PC-3 (cell line): ENCODE measurements at places on chromosomes 2 and 18. TPM values are rescaled to one million over a fixed set of nuclear protein-coding genes. Genes with fewer than 3 reads are reported as not detected.
A peak's percentile ranks its signal among the peaks of the same experiment; 100 is the strongest.

GRCh38 chr2:158546412-158547144 is 89.8 kb downstream of the PKP4 start:
- H3K36me3 ChIP-seq, result 0 out of 2 replicates have a peak, but pooled peaks cover 5% of the 10 kb centered on the region
- H3K27me3 ChIP-seq, result no peaks in the 10 kb centered on the region
- no peaks in the 10 kb centered on the region for H3K4me1 ChIP-seq
- no peak for DNase-seq

- no peak overlapping the region for H3K27ac ChIP-seq
- H3K36me3 ChIP-seq, result no peaks in the 10 kb centered on the region
- H3K4me1 ChIP-seq, result no peaks in the 10 kb centered on the region
- no peaks in the 10 kb centered on the region for H3K27me3 ChIP-seq
Observed at GRCh38 chr18:2337552-2338141, 233.7 kb downstream of the METTL4 start.

GRCh38 chr2:26846334-26847306 is 1.3 kb upstream of the DPYSL5 start:
- H3K36me3 ChIP-seq, result no peaks in the 10 kb centered on the region
- peak; percentile 85 for DNase-seq
- H3K27me3 ChIP-seq, result peaks cover 81% of the 10 kb centered on the region
- H3K4me3 ChIP-seq, result no peak overlapping the region

- no peaks in the 10 kb centered on the region for H3K4me1 ChIP-seq
- DNase-seq, result no peak
- no peak overlapping the region for H3K4me3 ChIP-seq
- H3K27me3 ChIP-seq, result peaks cover 71% of the 10 kb centered on the region
Observed at GRCh38 chr2:1891147-1891546, 146.8 kb upstream of the PXDN start.

DNA sequence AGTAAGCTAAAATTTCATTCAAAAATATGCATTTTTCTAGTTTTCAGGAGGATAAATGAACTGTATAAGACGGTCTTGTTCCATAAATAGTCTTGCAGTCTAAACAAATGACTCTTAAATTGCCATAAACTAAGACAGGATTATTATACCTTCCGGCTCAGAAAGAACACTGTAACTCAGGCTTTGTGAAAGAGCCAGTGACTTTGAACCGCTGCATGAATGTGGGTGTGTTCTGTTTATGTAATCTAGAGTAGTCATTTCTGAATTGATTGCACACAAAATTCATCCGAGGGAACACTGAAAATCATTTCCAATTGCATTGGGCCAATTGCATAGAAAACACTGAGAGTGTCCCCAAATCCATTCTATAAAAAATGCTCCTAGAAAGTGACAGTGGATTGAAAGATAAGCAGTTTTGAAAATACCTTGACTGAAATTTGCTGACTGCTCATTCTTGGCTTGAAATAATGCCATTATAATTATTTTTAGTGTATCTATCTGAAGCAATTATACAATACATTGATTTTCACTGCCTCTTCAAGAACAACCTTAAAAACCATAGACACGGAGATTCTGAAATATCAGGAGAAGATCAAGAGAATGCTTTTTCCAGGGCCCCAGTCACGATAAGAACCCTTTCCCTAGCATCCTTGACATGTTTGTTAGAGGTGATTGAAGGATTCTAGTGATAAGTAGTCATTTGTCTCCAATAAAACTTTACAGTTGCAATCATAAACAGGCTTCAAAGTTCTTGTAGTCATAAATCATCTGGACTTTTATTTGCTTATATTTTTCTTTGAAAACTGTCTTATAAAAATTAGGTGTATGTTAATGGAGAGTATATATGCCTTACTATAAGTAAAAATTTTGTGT is 55.4 kb downstream of the CNTNAP5 start:
- H3K4me3 ChIP-seq, result no peak overlapping the region
- H3K27ac ChIP-seq, result no peak overlapping the region
- H3K4me1 ChIP-seq, result no peaks in the 10 kb centered on the region
- DNase-seq, result no peak
- no peaks in the 10 kb centered on the region for H3K36me3 ChIP-seq

- DNase-seq, result no peak
- H3K4me1 ChIP-seq, result peaks cover 18% of the 10 kb centered on the region
- no peak overlapping the region for H3K27ac ChIP-seq
- H3K4me3 ChIP-seq, result no peak overlapping the region
- no peaks in the 10 kb centered on the region for H3K36me3 ChIP-seq
Observed at GRCh38 chr2:42060028-42060427, 12.2 kb downstream of the PKDCC start.

DNA sequence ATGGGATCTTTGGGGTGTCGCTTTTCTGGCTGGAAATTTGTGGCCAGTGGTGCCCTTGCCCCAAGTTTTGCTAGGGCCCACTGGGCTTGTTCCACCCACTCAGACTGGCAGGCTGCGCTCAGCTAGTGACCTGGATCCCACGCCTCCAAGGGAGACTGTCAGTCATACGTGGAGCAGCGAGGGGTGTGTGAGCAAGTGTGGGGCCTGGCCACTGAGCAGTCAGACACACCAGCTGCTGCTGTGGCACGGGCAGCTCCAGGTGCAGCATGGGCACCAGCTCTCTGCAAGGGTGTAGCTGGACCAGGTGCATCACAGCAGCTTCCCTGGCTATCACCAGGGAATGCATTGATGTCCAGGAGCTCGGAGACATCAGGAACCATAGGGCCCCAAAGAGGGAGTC is 327.0 kb downstream of the NR4A2 start:
- no peak overlapping the region for H3K27ac ChIP-seq
- no peaks in the 10 kb centered on the region for H3K4me1 ChIP-seq
- no peak overlapping the region for H3K4me3 ChIP-seq
- H3K27me3 ChIP-seq, result no peaks in the 10 kb centered on the region
- no peaks in the 10 kb centered on the region for H3K36me3 ChIP-seq
- no peak for DNase-seq

DNA sequence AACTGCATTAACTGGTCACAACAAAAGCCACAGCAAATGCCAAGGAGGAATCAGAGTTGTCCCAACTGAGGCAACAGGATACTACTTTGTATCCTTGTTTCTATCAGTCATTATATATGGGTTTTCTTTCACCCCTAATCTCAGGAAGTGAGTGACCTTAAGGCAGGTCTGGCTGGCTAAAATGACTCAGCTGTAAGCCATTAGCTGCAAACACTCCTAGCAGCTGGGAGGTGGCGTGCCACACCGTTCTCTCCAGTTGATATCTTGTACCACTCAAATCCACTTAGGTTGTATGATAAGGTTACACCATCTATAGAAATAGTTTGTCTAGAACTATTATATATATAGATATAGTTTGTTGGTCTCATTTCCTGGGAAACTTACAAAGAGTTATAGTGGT is 171.1 kb upstream of the MC4R start:
- DNase-seq, result no peak
- H3K36me3 ChIP-seq, result no peaks in the 10 kb centered on the region
- H3K27me3 ChIP-seq, result no peaks in the 10 kb centered on the region
- no peak overlapping the region for H3K27ac ChIP-seq
- H3K4me1 ChIP-seq, result no peaks in the 10 kb centered on the region

- H3K36me3 ChIP-seq, result no peaks in the 10 kb centered on the region
- H3K4me1 ChIP-seq, result peaks cover 17% of the 10 kb centered on the region
- peak; percentile 89 for DNase-seq
Observed at GRCh38 chr2:145744541-145745386, 1224.8 kb upstream of the ZEB2 start.

DNA sequence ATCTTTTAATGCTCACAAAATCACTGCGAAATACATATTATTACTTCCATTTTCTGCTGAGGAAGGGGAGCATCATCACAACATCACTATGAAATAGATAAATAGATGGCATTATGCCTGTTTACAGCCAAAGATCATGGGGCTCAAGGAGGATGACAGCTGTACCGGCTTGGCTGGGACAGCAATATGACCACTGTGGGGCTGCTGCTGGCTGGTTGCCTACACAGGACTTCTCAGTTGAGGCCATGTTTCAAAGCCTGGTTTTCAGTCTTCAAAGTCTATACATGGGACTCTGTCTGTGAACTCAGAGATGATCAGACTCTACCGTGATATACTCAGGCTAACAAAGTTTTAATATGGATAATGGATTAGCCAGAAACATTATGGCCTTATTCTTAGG is 58.7 kb downstream of the SPATS2L start:
- no peak for DNase-seq
- peaks cover 14% of the 10 kb centered on the region for H3K36me3 ChIP-seq
- H3K4me3 ChIP-seq, result no peak overlapping the region
- H3K27ac ChIP-seq, result no peak overlapping the region

- no peaks in the 10 kb centered on the region for H3K36me3 ChIP-seq
- no peak overlapping the region for H3K27ac ChIP-seq
- no peaks in the 10 kb centered on the region for H3K27me3 ChIP-seq
- H3K4me1 ChIP-seq, result no peaks in the 10 kb centered on the region
- DNase-seq, result no peak
Observed at GRCh38 chr2:148529745-148530144, 114.8 kb upstream of the EPC2 start.

DNA sequence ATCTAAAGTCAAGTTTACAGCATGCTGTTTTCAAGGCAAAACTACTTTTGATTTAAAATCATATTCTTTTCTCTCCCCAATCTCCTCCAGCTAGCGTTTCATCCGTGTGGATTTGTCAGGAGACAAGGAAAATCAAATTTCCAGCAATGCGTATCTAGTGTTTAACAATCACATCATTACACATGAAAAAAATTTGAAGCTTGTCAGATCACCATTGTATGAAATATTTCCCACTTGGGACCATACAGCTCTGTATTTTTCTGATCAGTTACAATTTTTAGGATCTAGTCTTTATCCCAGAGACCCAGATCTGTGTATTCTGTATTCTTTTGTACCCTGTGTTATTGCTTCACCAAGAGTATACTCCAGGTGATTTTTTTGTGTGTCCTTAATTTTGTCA is 28.6 kb upstream of the CYP1B1 start:
- H3K36me3 ChIP-seq, result no peaks in the 10 kb centered on the region
- H3K4me1 ChIP-seq, result peaks cover 15% of the 10 kb centered on the region
- H3K27me3 ChIP-seq, result no peaks in the 10 kb centered on the region
- no peak overlapping the region for H3K4me3 ChIP-seq
- no peak for DNase-seq
- H3K27ac ChIP-seq, result no peak overlapping the region

GRCh38 chr2:230174466-230174865 is 45.3 kb downstream of the SP110 start:
- H3K4me1 ChIP-seq, result peaks cover 10% of the 10 kb centered on the region
- DNase-seq, result no peak
- H3K27me3 ChIP-seq, result no peaks in the 10 kb centered on the region
- H3K4me3 ChIP-seq, result no peak overlapping the region
- H3K36me3 ChIP-seq, result no peaks in the 10 kb centered on the region

GRCh38 chr2:183034806-183035205 is 3.5 kb downstream of the NCKAP1 start:
- peaks cover 34% of the 10 kb centered on the region for H3K4me1 ChIP-seq
- H3K27ac ChIP-seq, result no peak overlapping the region
- no peak for DNase-seq
- H3K4me3 ChIP-seq, result peak overlapping the region; percentile 95
- no peaks in the 10 kb centered on the region for H3K27me3 ChIP-seq
- no peaks in the 10 kb centered on the region for H3K36me3 ChIP-seq

DNA sequence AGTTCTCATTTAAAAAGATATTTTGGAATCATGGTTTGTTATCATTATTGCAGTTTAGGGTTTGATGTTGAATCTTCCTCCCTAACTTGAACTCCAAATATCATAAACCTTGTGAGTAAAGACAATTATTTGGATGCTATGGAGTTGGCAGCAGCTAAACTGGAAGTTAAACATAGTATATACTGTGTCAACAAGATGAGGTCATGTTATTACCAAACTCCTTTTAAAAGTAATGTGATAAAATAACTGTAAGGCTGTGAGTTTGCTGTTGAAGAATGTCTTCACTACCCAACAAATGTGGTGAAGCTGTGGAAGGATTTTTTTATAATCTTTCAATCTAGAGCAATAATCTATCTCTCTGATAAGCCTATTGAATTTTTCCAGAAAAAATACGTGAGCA is 16.0 kb downstream of the DNAH6 start:
- no peaks in the 10 kb centered on the region for H3K4me1 ChIP-seq
- peak; percentile 25 for DNase-seq
- H3K27ac ChIP-seq, result no peak overlapping the region
- H3K27me3 ChIP-seq, result peaks cover 74% of the 10 kb centered on the region
- H3K4me3 ChIP-seq, result no peak overlapping the region
- H3K36me3 ChIP-seq, result no peaks in the 10 kb centered on the region

GRCh38 chr18:42363446-42364441 is 408.7 kb downstream of the PIK3C3 start:
- H3K4me1 ChIP-seq, result no peaks in the 10 kb centered on the region
- H3K36me3 ChIP-seq, result no peaks in the 10 kb centered on the region
- H3K27ac ChIP-seq, result no peak overlapping the region
- no peak overlapping the region for H3K4me3 ChIP-seq

DNA sequence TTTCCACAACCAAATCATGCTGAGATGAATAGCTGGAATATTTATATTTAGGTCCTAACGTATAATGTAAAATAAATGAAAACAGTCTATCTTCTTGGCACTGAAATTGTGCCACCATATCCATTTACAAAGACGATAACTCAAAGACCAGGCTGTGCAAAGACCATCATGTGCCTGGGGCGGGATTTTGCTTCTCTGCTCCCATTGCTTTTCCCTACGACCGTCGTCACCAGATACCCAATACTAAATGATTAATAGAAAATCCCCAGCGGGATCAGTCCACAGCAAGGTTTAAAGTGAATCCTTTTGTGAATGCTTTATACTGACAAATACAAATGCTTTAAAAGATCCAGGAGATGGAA is 194.3 kb upstream of the ARL4C start:
- H3K36me3 ChIP-seq, result no peaks in the 10 kb centered on the region
- no peak for DNase-seq
- no peaks in the 10 kb centered on the region for H3K27me3 ChIP-seq
- peak overlapping the region; percentile 58; the same call in 1 of the 2 replicates for H3K27ac ChIP-seq
- H3K4me1 ChIP-seq, result peaks cover 31% of the 10 kb centered on the region
- H3K4me3 ChIP-seq, result peak overlapping the region; percentile 21; the same call in 1 of the 2 replicates

DNA sequence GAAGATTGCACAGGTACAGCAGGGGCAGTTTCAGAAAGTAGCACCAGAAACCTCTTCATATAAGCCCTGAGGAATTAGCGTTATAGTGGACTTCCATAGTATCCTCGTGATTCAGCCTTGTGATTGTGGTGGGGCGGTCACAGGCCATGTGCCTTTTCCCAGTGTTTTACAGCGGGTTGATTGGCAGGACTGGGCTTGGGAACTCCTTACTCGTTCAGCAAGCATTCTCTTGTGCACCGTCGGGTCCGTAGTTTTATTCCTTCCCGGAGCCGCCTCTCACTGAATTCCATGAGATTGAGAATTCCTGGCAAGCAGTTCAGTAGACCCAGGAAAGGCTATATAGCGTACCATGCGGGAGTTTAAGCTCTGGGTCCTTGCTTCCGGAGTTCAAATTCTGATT is 5.2 kb downstream of the COPS8 start:
- H3K27ac ChIP-seq, result no peak overlapping the region
- H3K4me3 ChIP-seq, result no peak overlapping the region
- no peaks in the 10 kb centered on the region for H3K27me3 ChIP-seq
- no peak for DNase-seq
- H3K36me3 ChIP-seq, result peaks cover 33% of the 10 kb centered on the region

- H3K4me3 ChIP-seq, result peak overlapping the region; percentile 66
- H3K36me3 ChIP-seq, result peaks cover 3% of the 10 kb centered on the region; the same call in 1 of the 2 replicates
- H3K4me1 ChIP-seq, result peaks cover 37% of the 10 kb centered on the region
- H3K27me3 ChIP-seq, result no peaks in the 10 kb centered on the region
- peak overlapping the region; percentile 74 for H3K27ac ChIP-seq
Observed at GRCh38 chr2:20351555-20352229, 1.0 kb upstream of the PUM2 start.

ALK gene
- total RNA-seq, result 0.81 and 0.87 TPM in 2 replicates

LOXL3 gene
- total RNA-seq, result 5.8 and 12.4 TPM in 2 replicates

NDUFS1 gene
- total RNA-seq, result 80.7 and 110 TPM in 2 replicates

EIF2AK3 gene
- 10.7 and 16.2 TPM in 2 replicates for total RNA-seq

M1AP gene
- total RNA-seq, result not detected in 2 replicates

PSTPIP2 gene
- total RNA-seq, result 0.11 and 0.35 TPM in 2 replicates

GULP1 gene
- 23.1 and 25.5 TPM in 2 replicates for total RNA-seq

TWIST2 gene
- 4.4 and 5.8 TPM in 2 replicates for total RNA-seq

ACTR1B gene
- 27.0 and 31.1 TPM in 2 replicates for total RNA-seq

SERPINB4 gene
- total RNA-seq, result 0.40 TPM in 1 of 2 replicates, not detected in the other

ACKR3 gene
- total RNA-seq, result 0.86 and 3.1 TPM in 2 replicates

ZNF532 gene
- total RNA-seq, result 47.3 and 62.6 TPM in 2 replicates
